Activated naive CD4-positive, alpha-beta T cell treated with anti-CD3 and anti-CD28 coated beads, Interleukin-2, amount 50 U/mL, for 72 hours (primary cell): ENCODE measurements at places on chromosomes 4 and X. TPM values are rescaled to one million over a fixed set of nuclear protein-coding genes. Genes with fewer than 3 reads are reported as not detected.

MEPE gene
- total RNA-seq = not detected

USP17L28 gene
- not detected for total RNA-seq

LDB2 gene
- not detected for total RNA-seq

SLC9A6 gene
- total RNA-seq = 12.5 TPM

LRIT3 gene
- 0.33 TPM for total RNA-seq

ZNF595 gene
- total RNA-seq = 9.8 TPM

DNA sequence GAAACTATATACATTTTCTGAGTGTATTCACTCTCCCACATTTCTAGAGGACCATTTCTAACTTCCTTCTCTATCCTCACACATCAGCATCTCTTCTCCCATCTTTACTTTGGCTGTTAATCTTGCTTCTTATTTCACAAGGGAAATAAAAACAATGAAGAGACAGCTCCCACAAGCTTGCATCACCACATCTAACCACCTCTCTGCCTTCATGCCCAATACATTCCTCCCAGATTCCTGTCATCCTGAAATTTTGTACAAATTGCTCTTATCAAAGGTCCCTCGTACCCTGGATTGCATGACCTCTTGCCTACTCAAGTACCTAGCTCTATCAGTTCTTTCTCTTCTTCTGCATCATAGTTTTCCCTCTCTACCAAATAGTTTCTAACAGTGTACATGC, 215.2 kb downstream of the ANTXR2 start:
- DNase-seq = no peak

DNA sequence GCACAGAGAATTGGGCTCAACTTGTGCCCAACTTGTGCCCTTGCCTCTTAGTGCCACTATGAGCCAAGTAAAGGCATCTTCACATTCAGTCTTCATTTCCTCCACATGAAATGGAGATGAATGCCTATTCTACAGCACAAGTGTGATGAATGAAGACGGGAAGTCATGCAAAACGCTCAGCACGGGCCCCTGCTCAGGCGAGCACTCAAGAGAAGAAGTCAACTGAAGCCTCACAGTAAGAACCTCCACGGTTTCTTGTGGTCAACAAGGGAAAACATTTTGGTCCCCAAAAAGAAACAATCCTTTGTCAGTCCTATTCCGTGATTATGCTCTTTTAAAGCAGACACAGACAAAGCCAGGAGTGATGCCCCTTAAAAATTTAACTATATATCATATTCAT, 87.0 kb downstream of the IRF2 start:
- DNase-seq = no peak

GRCh38 chr4:147633113-147633512, 15.9 kb downstream of the TMEM184C start:
- no peak for DNase-seq

DNA sequence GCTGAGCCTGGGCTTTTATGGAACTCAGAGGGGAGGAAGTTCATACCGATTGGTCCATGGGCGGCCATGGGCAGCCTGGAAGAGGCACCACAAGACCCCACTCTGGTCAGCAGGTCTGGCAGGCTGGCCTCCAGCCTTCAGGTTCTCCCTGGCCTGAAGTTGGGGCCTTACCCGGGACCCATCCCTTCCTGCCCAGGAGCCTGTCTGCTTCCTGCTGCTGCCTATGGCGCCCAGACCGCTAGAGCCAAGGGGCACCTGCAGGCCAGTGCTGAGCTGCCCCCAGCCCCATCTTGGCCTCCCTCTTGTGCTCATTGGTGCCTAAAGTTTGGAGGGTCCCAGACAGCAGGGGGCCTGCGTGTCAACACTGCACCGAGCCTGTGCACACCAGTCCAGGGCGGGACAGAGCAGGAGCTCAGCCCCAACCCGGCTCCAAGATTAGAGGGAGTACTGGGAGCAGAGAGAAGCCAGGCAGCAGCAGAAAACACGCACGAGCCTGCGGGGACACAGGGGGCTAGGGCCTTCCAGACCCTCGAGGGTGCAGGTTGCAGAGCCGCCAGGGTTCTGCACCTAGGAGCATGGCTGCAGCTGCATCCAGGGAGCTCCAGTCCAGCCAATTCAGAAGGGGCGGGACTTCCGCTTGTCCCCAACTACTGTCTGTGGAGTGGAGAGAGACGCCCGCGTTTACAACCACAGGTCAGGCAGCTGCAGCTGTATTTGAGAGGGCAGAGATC, 30.7 kb upstream of the ZNF280C start:
- no peak for DNase-seq

DNA sequence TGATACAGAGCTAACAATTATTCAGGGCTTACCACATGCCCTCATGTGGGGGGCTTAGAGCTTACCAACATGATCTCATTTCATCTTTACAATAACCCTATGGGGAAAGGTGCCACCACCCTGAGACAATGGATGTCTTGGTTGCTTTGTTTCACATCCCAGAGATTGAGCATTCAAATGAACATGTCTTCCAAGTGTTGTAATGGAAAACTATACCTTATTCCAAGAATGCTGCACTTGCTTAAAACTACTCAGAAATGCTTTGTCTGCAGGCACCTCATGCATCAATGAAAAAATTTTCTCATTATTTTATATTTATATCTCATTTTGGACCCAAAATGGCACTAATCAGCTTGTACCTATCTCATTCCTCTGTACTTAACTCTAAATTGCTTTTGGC, 34.6 kb downstream of the BCLAF3 start:
- DNase-seq = no peak

- no peak for DNase-seq
These were observed 105.8 kb downstream of the FAT4 start for GRCh38 chr4:125420526-125420925.

GRCh38 chr4:137703195-137703594, 170.9 kb upstream of the PCDH18 start:
- DNase-seq = no peak
